Small intestine (tissue), 16 donors: ENCODE measurements at places on chromosomes 16 and 17.

DNA sequence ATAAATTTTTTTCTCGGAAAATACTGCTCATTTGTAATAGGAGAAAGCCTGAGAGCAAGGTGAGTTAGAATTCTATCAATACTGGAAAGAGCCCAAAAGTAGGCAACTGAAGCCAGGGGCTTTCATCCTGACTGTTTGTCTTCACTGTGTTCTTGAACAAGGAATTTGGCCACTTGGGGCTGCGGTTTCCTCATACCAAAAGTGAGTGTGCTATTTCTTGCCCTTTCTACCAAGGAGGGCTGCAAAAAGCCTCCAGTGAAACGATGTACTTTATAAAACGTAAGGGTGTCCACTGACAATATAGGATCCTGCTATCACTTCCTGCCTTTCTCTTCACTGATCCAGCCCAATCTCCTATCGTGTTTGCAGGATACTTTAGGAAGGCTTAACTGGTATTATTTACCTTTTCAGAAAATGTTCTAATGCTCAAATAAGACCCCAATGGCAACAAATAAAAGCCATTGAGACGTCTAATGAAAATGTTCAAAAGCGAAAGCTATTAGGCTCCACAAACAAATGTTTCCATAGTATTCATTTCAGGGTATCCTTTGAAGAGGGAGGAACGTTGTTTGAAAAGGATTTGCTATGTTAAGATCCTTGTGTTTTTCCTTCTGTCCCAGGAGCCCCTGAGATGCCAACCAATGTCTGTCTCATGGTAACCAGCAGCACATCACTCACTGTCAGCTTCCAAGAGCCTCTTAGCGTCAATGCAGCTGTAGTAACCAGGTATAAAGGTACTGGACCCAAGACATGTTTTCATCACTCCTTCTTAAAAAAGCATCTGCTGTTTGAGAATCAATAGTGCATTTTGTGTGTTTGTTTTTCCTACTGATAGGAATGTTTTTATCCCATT, 219.3 kb upstream of the NOG start:
- DNase-seq = no peak

GRCh38 chr16:19749571-19750080, 31.6 kb downstream of the IQCK start:
- DNase-seq = no peak

DNA sequence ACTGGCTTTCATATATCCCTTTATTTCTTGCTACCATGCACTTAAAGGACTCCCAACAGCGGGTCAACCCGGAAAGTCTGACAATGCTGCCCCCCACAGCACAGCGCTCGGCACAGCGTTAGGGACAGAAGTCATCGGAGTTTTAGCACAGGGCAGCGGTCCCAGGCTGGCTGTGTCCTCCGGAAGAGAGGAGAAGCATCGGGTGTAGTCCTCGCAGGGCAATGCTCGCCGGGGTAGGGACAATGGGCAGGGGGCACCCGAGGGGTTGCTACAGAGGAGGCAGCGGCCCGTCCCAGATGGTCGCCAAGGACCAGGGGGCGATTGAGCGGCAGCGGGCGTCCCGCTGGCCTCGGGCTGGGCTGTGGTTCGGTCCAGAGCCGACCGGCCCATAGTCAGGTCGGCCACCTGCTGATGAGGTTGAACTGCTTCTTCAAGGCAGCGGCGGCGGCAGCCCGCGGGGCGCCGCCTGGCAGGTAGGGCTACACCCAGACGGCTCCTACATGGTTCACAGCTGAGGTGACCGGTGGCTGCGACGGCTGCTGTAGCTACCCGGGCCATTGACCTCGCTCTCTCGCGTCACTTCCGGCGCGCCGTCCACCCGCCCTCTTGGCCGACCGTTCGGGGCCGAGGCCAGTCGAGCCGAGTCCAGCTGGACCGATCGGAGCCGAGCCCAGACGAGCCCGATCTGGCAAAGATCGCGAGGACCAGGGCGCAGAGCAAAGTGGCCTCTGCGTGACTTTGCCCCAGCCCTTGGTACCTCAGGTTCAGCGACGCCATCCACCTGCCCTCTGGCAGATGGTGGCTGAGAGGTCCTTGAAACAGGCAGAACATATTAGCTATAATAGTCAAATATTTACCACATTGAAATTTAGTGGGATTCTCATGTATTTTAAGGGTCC, 4.7 kb upstream of the LCMT1 start:
- peak; percentile 97 for DNase-seq

- DNase-seq = peak; percentile 76
Measured at GRCh38 chr17:29807520-29808361, 122.3 kb downstream of the SSH2 start.

DNA sequence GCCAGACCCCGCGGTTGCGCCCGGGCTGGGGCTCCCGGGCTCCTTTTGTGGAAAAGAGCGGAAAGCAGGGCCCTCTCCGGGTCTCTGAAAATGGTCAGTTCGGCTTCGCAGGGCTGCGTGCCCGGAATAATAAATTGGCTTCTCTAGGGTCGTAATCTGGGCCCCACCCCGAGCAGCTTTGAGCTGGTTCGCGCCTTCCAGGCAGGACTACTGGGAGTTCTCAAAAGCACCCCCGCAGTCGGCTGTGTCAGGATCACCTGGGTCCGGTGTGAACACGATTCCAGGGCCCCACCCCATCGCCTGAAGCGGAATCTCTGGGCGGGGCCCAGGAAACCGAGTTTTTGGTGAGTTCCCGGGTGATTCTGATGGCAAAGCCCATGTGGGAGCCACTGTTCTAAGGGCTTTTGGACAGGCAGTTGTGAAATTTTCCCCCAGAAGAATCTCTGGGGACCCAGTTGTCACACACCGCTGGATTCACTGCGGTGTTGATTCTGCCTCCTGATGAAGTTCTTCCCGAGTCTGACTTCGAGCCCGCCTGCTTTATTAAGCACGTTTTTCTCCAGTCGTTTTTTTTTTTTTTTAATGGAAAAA, 77.0 kb downstream of the MRC2 start:
- no peak for DNase-seq

DNA sequence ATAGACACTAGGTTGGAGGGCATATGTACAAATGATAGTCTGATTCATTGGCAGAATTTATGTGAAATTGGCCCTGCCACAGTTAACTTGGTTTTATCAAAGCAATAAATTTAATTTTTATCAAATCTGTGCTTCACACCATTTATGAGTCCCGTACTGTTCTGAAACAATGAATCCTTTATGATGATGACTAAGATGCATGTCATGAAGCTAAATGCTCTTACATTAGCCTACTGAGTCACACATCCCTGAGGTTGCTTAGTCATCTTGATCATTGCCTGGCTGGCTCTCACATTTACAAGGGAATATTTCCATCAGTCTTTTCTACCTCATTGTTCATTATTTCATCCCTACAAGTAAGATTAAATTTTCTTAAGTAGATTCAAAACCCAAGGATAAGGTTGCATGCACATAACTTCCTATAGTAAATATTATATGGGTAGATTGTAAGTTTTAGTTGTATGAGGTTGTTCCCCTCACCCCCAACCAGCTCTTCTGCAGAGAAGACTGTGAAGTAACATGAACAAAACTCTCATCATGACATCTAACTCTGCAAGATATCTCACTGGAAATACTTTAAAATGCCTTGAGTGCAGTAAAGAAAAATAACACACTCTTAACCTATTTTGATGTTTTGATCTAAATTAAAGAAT, 170.7 kb downstream of the CYB561 start:
- no peak for DNase-seq

DNA sequence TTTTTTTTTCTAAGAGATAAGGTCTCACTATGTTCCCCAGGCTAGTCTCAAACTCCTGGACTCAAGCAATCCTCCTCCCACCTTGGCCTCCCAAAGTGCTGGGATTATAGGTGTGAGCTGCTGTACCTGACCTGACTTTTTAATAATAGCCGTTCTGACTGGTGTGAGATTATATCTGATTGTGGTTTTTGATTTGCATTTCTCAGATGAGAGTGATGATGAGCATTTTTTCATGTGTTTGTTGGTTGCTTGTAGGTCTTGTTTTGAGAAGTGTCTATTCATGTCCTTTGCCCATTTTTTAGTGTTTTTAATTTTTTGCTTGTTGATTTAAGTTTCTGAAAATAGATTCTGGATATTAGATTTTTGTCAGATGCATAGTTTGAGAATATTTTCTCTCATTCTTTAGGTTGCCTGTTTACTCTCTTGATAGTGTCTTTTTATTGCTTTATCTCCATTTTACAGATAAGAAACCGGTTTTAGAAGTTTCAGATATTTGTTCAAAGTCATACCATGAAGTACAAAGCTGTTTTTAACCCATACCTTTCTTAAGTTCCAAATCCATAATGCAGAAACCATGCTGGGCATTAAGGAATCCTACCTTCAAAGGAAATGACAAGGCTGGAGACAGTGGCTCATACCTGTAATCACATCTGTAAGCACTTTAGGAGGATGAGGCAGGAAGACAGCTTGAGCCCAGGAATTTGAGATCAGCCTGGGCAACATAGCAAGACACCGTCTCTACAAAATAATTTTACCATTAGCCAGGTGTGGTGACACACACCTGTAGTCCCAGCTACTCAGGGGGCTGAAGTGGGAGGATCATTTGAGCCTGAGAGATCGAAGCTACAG, 168.4 kb upstream of the TBX2 start:
- no peak for DNase-seq

GRCh38 chr17:35171834-35172233, 22.4 kb downstream of the SLC35G3 start:
- DNase-seq = no peak

GRCh38 chr16:8958344-8959167, 5.2 kb downstream of the USP7 start:
- DNase-seq = no peak

- no peak for DNase-seq
Measured at GRCh38 chr16:22348291-22348690, 26.1 kb downstream of the CDR2 start.

DNA sequence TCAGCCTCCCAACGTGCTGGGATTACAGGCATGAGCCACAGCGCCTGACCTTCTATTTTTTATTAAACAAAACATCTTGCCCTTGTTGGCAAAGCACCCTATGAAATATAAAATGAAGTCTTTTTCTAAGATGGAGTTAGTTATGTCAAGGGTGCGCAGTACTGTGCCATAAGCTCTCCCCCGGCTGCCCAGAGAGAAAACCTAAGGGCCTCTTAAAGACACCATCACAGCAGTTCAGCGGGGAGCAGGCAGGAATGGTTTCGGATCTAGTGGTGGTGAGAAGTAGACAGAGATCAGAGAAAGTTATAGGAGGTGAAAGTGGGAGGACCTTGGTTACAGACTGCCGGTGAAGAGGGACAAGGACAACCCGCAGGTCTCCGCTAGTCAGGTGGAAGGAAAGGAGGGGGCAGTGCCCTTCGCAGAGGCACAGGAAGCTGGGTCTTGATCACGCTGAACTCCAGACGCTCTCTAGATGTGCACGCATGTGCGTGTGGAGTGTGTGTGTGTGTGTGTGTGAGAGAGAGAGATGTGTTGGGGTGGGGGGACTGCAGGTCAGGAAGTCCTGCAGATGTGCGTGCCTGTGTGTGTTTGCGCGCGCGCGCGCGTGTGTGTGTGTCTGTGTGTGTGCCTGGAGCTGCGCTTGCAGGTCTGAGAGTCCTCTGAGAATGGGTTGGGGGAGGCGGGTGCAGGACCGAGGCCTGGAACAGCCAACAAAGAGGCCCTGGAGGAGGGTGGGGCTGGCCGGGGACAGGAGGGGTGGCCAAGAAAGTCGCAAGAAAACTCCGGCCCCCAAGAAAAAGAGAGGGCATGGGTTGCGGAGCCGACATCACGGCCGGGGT, 748 bp upstream of the CMTM3 start:
- DNase-seq = peak; percentile 74

DNA sequence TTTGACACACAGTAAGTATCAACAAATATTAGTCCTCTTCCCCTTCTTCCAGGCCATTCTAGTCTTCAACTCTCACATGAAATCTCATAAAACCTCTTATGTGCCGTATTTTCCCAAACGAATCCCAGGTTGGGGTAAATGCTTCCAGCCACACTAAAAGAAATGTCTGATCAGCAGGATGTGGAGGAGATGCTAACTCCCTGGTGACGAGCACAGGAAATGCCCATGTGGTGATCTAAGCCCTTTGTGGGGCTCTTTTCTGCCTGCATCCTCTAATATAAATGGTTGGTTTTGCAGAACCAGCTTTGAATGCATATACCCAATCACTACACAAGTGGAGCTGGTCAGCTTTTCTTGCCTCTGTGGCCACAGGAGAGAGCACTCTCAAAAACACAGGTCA, 498.2 kb upstream of the ERCC4 start:
- no peak for DNase-seq

DNA sequence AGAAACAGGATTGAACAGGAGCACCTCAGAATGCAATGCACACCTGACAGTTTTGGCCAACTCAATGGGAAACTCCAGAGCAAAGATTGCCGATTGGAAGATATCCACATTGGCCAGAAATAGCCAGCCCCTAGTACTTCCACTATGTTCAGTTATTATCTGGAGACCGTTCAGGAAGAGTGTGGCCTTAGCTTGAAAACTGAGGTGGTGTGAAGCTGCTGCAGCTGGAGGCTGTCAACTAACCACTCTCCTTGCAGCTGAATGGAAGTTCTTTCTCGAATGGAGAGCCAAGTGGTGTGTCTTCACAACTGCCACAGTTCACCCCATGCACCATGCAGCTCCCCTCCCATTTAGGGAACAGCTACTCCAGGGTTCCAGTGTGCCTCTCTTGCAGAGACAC, 61.9 kb upstream of the DHX40 start:
- no peak for DNase-seq

- DNase-seq = no peak
Measured at GRCh38 chr17:11832401-11833137, 164.7 kb downstream of the ZNF18 start.

GRCh38 chr17:18248300-18248731, 10.2 kb downstream of the FLII start:
- DNase-seq = peak; percentile 82

DNA sequence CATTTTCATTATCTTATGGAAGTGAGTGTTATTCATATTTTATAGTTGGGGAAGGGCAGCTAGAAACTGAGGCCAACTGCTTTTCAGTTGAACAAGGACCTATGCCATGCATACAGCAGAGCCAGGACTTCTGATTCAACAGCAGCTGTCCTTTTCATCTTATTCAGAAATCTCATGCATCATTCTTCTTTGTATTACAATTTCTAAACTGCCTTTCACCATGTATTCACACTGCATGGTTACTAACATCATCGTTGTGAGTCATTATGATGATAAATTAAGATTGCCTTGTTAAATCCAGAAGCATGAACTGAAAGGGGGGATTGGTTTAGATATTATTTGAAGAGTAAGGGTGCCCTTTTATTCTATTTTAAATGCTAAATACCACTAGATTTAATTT, 1470.1 kb upstream of the GOT2 start:
- DNase-seq = no peak

DNA sequence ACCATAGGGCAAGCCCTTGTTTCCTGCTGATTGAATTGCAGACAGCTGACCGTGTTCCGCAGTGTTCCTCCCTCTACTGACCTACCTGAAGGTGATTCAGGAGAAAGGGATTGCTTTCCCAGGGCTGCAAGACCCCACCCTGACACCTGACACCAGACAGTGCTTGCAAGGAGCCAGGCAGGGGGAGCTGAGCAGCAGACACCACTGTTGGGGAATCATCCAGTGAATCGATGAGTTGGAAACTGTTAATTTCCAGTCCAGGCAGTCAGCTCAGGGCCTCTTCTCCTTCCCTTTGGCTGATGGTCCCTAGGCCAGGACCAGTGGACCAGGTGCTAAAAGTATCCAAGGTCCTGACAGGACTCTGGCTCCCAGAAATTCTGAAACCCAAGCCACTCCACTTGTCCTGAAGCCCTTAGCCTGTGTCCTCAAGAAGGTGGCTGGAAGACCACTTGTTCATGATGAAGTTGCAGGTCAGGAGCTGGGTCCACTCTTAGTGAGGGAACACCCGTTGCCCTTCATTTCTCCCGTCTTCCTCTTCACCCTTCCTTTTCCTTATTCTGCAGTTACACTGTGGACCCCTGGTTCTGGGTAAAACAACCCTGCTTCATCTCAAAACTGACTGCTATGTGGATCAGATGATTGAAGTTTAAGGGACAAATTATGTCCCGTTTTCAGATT, 9.5 kb upstream of the UNK start:
- DNase-seq = peak; percentile 61
